ENCODE measurements at places on chromosomes 1 and 21.

- no peak for DNase-seq
Measured at GRCh38 chr21:34700605-34701004, 31.8 kb downstream of the CLIC6 start.

GRCh38 chr1:150775276-150775675 lies 9.7 kb upstream of the CTSS start:
- no peak for DNase-seq

DNA sequence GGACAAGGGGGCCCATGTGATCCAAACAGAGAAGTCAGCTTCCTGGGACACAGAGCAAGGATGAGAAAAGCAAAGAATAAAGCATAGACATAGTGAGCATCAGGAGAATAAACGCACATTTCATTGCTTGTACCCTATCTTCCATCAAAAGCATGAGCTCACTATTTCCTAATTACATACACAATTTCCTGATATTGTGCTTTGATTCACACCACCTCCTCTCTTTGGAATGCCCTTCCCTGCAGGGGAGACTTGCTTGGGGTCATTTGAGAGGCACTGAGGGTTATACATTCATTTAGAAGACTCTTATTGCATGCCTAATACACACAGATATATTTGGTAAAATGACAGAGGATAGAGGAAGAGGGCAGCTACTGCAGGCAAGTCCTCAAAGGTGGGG lies 185.4 kb downstream of the SEC16B start:
- DNase-seq, result no peak

GRCh38 chr21:42028766-42029425 lies 18.7 kb upstream of the ZBTB21 start:
- no peak for DNase-seq

DNA sequence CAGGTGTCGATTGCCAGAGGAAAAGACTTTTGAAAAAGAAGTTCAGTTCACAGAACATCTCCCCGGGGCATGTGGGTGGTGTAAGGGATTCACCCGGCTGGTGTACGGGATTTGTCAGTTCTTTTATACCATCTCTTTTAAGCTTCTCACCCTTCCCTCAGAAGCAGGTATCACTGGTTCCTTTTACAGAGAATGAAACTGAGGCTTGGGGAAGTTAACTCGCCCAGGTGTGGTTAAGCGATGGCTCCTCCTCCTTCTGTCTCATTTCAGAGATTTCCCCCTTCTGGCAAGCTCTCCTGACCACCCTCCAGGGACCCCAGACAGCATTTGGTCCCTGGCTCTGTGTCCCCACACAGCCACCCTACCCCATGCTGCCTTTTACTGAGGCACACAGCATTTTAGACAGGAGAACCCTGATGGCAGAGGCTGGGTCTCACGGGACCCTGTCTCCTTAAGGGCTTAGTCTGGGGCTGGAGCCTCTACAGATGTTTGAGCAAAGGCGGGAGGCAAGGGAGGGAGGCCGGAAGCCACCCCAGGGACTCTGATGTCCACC lies 2.8 kb upstream of the ECE1 start:
- no peak for DNase-seq

All from erythroblast (primary cell).